Foreskin fibroblast (primary cell): ENCODE measurements at places on chromosomes 16 and 17.

DNA sequence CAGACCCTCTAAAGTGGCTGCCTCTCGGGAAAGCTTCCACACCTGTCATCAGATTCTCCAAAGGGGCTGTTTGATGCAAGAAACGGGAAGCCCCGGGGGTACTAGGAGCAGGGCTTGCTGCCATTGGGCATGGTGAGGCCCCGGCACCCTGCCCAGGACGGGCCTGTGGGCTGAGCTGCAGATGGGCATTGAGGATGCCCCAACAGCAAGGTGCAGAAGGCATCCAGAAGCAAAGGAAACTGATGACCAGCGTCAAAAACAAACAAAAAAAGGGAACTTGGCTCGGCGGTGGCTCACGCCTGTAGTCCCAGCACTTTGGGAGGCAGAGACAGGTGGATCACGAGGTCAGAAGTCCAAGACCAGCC is 1.5 kb upstream of the LIMD2 start:
- DNase-seq: no peak

GRCh38 chr17:78732354-78732753 is 49.7 kb downstream of the CYTH1 start:
- DNase-seq: no peak

DNA sequence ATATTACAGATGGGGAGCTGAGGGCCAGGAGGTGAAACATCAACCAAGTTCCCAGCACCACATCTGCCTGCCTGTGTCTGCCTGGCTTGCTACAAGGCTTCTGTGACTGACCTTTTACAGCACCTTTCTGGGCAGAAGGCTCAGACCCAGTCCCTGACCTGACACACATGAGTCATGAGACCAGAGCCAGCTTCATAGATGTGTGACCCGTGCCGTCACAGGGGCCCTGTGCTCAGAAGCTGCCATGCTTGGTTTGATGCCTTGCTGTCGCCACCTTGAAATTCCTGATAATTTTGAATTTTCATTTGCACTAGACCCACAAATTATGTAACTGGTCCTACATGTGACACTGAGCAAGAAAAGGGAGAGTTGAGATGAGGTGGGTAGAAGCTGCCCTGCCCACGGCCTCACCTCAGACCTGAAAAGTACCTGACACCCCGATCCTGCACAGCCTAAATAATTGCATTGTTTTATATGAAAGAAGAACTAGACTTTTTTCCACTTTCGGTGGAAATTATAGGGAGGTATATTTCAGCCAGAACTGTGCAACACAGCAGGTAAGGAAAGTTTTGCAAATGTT is 13.3 kb upstream of the PECAM1 start:
- no peak for DNase-seq

GRCh38 chr16:81447383-81448101 is 2.9 kb downstream of the CMIP start:
- DNase-seq: no peak

- peak; percentile 47 for DNase-seq
These were observed 3.7 kb downstream of the TMC8 start for GRCh38 chr17:78133971-78134898.

- DNase-seq: no peak
These were observed 28.0 kb downstream of the PIK3R6 start for GRCh38 chr17:8839410-8839935.

DNA sequence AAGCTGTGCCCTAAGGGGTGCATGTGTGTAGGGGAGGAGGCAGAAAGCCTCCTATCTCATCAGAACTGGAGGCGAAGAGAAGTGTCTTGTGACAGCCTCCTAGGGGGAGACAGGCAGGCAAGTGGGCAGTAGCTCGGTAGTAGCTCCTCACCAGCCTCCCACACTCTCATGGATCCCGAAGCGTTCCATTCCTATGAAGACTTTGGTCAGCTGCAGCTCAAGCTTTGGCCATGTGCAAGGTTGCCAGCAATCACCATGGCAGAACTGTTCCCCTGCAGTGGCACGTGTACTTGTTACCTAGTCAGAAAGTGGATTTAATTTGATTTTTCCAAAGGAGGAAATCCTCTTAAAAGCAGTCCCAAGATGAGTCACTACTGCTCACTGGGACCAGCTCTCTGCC is 6.7 kb downstream of the MRPL58 start:
- DNase-seq: no peak

DNA sequence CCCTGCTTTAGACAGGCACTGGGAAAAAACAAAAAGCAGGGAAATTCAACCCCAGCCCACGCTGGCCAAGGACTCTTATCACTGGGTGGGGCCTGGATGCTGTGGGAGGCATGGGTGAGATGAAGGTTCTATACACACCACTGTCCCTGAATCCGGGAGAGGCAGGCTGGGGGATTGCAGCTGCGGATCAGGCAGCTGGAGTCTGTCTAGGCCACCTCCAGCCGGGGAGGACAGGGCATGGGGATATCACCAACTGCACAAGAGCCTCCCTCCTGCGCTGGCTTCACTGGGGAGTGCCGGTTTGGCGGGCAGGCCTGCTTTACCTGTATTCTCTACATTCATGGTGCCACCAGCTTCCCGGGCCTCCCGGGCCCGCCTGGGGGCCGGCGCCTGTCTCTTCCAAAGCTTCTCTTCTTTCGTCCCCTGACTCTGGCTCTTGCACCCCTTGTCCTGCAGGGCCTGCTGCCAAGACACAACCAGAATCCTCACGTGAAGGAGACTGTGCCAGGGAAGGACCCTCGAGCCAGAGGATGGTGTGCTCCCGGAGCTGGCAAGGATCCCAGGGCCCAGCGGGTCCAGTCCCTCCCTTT is 13.9 kb downstream of the KIFC3 start:
- DNase-seq: no peak

DNA sequence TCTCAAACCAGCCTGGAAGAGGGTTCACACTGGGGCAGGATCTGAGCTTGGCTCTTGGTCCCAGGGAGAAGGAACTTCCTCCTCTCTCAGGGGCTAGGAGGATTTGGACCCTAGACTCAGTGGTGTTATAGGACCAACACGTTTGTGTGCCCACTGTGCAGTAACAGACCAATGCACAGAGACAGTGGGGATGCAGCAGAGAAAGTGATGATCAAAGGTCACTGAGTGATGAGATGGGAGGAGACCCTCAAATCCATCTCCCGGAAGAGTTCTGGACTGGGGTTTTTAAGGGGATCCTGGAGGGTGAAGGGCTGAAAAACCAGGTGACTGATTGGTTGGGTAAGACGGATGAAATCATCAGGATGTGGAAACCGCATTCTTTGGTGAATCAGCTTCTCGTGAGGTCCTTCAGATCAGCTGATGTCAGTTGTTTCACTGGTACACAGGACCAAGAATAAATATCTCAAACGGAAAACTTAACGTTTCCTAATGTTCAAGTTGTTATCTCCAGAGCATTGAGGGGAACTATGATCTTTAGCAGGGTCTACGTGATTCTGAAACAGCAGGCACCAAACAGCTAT is 3.3 kb upstream of the VAC14 start:
- peak; percentile 82 for DNase-seq

- DNase-seq: peak; percentile 96
These were observed 2.2 kb upstream of the MPG start for GRCh38 chr16:75580-76501.

GRCh38 chr17:77708936-77709335 is 249.6 kb upstream of the TNRC6C start:
- no peak for DNase-seq

GRCh38 chr16:9232102-9232770 is 140.8 kb downstream of the HAPSTR1 start:
- no peak for DNase-seq

GRCh38 chr17:77248216-77249114 is 107.7 kb downstream of the SEC14L1 start:
- no peak for DNase-seq

GRCh38 chr16:68626557-68626956 is 18.6 kb upstream of the CDH3 start:
- DNase-seq: no peak

DNA sequence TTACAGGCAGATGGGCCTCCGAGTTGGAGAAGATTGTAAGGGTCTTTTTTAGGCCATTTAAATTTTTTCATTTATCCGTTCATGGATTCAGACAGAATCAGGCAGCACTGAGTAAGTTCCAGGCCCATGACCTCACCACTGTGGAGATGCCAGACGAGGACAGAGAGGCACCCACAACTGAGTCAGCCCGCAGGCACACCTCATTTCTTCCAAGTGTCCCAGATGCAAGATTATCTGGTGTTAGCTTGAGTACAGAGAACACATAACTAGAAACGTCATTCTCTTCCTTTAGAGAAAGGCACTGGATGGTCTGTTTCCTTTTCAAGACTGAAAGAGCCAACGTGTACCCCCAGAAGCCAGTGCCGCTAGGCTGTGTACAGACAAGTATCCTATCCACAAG is 16.9 kb downstream of the CLEC16A start:
- peak; percentile 88 for DNase-seq

GRCh38 chr17:34584805-34585416 is 5.5 kb downstream of the TMEM132E start:
- peak; percentile 27 for DNase-seq
